Suprapubic skin (tissue), 4 donors: ENCODE measurements at places on chromosomes 13 and 19.

- DNase-seq: no peak
These were observed 1.9 kb upstream of the SELENOW start for GRCh38 chr19:47776568-47776967.

DNA sequence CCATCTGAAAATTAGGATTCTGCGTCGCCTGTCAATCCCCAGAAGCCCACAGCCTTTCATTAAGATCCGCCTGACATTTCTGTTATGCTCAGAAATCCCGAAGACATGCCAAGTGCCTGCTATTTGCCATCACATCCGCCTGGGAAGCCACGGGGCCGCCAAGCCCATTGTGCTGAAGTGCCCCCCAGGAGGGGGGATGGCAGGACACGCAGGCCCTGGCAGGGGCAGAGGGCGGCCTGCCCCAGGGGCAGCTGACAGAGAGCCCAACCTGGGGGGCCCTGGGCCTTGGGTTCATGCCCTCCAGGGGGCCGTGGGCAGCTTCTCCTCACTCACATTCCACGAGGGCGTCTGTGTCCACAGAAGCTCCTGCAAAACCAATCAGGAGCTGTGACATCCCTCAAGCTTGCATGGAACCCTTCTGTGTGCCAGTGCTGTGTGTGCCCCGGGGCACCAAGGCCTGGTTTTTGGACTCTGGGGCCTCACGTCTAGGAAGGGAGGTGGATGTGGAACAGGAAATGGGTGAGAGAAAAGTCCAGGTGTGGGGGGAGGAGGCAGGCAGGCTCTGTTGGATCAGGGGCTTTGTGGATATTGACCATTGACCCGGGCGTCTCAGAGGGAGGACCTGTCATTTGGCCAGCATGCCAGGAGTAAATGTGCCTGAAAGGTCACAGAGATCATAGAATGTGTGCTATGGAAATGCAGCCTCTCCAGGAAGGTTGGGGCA lies 122.9 kb downstream of the URI1 start:
- no peak for DNase-seq

DNA sequence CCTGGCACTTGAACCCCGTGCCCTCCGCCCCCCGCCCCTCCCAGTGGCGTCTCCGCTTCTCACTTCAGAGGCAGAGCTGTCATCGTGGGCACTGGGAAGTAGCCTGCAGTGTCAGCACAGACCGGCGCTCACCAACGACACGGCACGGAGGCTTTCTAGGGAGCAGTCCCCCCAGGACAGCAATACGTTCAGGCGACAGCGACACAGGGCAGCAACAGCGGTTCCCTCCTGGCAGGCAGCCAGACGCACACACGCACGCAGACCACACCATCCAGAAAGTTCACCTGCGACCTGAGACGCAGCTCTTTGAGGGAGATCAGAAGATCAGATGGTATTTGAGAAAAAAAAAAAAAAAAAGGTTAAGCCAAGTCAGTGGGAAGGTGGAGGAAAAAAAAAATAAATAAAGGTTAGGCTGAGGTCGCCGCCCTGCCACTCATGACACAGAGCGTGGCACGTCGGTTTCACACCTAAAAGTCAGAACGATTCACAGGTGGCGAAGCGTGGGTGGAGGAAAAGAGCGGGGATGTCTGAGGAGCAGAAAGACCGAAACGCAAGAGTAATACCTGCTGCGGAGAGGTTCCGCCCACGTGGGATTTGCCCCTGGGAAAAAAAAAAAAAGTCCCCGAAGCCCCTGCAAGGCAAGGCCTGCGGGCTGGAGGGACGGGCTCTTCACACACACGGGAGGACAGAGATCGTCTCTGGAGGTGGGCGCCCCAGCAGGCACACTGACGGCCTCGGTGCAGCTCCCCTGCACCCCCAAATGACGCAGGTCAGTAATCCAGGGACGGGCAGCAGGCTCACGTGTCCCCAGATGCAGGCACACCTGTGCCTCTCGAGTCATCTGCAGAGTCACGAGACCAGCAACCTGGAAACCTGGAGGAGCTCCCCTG lies 94.5 kb downstream of the GNG7 start:
- DNase-seq: no peak

GRCh38 chr13:74575729-74576125 lies 441.5 kb upstream of the KLF12 start:
- peak; percentile 66 for DNase-seq

GRCh38 chr13:46647512-46648065 lies 94.6 kb downstream of the LRCH1 start:
- no peak for DNase-seq

GRCh38 chr19:28497137-28497536 lies 715.8 kb downstream of the UQCRFS1 start:
- no peak for DNase-seq

DNA sequence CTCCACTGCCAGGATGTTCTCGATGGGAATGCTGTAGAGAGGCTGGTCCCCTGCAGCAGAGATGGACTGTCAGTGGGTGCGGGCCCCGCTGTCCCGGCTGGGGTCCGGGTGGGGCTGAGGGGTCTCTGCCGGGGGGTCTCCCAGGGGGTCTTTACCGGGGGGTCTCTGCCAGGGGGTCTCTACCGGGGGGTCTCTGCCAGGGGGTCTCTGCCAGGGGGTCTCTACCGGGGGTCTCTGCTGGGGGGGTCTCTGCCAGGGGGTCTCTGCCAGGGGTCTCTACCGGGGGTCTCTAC lies 25.7 kb upstream of the C13orf46 start:
- peak; percentile 74 for DNase-seq

DNA sequence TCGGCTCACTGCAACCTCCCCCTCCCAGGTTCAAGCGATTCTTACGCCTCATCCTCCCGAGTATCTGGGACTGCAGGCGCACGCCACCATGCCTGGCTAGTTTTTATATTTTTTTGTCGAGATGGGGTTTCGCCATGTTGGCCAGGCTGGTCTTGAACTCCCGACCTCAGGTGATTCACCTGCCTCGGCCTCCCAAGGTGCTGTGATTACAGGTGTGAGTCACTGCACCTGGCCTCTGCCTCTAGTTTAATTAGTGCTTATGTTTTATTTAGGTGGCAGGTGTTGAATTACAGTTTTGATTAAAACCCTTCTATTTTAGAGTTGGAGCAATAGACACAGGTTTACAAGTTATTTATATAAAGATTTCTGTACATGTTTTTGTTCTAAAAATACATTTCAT lies 42.8 kb downstream of the ATP11A start:
- DNase-seq: no peak

DNA sequence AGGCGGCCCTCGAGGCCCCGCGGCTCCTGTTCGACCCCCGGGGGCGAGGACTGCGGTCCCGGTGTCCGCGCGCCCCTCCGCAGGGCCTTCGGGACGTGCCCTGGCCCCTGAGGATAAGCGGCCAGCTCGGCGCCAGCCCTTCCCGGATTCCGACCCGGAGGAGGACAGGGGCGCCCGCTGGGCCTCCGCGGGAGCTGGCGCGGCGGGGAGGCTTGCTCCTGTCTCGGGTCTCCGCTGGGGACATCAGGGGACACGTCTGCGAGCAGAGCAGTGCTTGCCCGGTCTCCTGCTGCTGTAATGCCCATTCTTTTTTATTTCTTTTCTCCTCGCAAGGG lies 829 bp downstream of the B3GLCT start:
- DNase-seq: no peak

GRCh38 chr19:17327654-17328516 lies 6.8 kb downstream of the ANO8 start:
- DNase-seq: no peak

DNA sequence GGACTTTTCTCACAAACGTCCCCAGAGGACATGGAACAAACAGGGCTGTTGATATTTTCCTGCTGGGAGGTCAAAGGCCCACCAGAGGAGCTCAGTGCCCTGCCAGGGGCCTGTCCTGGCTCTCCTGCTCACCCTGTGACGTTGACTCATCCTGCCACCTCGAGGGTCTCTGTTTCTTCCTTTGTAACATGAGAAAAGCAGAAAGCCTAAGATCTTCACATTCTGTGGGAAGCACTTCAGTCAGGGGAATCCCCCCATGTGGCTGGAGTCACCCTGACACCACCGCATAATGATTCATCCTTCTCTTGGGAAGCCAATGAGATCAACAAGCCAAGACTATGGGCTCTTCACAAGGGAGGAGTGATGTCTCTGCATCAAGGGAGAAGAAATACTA lies 147.9 kb downstream of the KATNAL1 start:
- no peak for DNase-seq

DNA sequence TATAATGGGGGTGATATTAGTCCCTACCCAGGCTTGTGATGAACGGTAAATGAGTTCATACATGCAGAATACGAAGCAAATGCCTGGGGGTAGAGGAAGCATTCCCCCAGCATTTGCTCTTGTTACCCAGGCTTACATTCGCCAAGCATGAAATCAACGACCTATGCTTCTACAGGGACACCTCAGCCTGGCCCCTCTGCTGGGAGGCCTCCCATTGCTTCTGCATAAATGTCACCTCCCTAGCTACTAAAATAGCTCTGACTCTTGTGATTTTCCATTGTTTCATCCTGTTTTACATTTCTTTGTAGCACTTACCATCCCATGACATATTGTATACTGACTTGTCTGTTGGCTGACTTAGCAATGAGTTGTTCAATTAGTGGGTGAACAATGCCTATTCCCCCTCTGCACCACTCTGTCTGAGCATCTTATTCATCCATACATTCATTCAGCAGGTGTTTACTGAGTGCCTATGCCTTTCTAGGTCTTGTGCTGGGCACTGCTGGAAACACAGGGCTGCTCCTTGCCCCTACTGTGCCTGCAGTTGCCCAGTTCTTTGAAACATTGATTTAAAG lies 47.0 kb downstream of the SPTBN4 start:
- DNase-seq: no peak

DNA sequence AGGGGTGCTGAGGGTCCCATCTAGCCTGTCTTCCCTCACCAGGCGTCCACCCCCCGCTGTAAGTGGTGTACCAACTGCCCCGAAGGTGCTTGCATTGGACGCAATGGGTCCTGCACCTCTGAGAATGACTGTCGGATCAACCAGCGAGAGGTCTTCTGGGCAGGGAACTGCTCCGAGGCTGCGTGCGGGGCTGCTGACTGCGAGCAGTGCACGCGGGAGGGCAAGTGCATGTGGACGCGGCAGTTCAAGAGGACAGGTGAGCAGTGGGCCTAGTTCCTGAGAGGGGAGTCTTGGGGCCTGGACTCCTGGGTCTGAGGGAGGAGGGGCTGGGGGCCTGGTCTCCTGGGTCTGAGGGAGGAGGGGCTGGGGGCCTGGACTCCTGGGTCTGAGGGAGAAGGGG lies 27.8 kb downstream of the CNFN start:
- DNase-seq: no peak

GRCh38 chr19:7920519-7921301 lies 572 bp downstream of the SNAPC2 start:
- peak; percentile 100 for DNase-seq

GRCh38 chr13:107067381-107067780 lies 499.4 kb upstream of the ARGLU1 start:
- no peak for DNase-seq

DNA sequence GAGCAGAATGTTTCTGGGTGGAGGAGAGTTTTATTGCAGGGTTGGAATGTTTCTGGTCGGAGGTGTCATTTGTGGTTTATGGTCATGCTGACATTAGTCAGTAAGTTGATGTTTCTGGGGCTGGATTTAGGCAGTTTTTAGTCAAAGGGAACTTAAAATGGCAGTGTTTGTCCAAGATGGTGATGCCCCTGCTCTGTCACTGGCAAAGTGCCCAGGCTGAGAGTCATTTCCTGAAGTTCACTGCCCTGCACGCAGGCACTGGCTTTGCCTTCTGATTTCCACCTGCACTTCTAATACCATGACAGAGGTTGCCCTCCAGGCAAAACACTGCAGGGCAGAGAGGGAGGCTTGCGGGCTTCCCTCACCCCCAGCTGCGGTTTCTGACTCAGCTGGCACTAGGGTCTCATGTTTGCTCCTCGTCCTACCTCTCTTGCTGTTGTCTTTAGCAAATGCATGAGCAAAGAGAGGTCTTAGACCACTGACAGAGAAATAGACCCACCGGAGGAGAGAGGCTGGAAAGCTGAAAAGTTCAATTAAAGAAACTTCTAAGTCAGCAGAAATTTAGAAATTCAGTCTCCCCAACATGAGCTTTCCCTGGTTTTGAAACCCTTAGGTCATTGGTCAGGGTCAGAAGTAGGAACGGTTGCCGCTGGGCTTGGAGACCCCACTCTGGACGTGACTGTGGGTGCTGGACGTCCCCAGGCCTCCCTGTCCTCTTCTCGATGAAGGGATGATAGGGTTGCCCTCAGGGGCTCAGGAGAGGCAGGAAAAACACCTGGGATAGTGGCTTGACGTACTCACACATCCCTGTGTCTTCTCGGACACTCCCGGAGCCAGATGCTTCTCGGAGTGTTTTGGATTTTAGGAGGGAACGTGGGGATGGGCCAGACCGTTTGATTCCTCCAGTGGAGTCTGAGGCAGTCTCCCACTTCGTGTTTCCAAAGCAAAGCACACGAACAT lies 26.3 kb downstream of the TMEM255B start:
- no peak for DNase-seq

DNA sequence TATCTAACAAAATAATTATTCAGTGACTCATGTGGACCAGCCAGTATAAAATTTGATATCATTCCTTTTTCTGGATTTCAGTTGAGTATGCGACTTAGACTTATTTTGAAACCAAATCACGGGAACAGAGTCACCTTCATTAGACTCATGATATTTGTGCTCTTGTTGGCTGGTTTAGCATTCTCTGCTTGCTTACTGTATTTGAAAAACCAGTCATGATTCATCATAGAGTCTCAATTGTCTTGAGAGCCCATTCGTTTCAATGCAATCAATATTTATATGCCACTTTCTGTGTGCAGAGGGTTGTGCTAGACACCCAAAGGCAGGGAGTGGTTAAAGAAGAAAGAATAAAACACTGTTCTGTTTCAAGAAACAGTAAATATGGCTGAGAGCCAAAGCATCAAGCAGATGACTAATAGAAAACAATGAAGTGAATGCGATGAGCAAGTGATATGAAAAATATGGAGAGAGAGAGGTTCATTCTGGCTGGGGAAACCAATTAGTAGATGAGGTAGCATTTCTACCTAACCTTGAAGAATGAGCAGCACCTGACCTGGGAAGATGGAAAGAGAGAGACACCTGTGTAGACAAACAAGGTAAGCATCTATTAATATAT lies 99.6 kb upstream of the MBNL2 start:
- DNase-seq: no peak

DNA sequence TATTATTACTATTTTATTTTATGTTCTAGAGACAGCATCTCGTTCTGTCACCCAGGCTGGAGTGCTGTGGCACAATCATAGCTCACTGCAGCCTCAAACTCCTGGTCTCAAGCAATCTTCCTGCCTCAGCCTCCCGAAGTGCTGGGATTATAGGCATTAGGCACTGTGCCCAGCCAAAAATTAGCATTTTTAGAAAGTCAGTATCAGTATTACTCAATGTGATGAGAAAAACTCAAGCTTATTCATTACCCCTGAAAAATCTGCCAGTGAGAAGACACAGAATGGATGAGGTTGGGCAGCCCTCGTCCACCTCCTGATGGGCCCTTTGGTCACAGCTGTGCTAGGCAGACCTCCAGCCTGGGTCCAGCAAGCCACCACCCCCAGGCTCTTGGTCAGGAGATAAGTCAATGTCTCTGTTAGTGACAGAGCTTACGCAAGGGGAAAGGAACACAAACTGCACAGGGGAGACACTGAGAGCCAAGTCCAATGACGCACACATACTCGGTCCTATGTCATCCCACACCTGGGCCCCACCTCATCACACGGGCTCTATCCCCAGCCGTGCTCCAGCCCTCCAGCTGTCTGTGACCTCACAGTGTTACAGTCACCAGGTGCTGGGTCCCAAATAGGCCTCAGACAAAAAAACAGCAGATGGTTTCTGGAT lies 19.8 kb downstream of the PEPD start:
- no peak for DNase-seq

GRCh38 chr13:30892966-30893365 lies 13.1 kb upstream of the MEDAG start:
- peak; percentile 87 for DNase-seq

- DNase-seq: no peak
These were observed 19.9 kb downstream of the ZSWIM9 start for GRCh38 chr19:48190288-48190884.
